ENCODE measurements at places on chromosomes 7 and 10.

DNA sequence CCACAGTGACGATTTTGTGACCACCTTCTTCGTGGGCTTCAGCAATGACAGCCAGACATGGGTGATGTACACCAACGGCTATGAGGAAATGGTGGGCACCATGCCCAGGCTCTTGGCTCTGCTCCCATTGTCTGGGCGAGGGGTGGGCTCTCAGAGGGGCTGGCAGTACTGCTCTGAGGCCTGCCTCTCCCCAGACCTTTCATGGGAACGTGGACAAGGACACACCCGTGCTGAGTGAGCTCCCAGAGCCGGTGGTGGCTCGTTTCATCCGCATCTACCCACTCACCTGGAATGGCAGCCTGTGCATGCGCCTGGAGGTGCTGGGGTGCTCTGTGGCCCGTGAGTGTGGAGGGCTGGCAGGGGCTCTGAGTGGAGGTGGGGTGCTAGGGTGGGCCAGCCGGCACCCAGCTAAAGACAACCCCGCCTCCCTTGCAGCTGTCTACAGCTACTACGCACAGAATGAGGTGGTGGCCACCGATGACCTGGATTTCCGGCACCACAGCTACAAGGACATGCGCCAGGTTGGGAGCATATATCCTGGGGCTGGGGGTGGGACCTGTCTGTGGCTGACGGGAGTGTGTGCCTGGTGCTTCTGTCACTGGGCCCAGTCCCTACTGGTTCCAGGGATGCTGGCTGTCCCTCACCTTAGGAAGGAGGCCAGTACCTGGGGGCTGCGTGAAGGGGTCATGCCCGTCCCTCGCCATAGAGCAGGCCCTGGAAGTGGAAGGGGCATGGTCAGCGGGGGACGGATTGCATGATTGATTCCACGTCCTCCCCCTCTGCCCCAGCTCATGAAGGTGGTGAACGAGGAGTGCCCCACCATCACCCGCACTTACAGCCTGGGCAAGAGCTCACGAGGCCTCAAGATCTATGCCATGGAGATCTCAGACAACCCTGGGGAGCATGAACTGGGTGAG lies 6.8 kb downstream of the AEBP1 start:
- no peak for DNase-seq

DNA sequence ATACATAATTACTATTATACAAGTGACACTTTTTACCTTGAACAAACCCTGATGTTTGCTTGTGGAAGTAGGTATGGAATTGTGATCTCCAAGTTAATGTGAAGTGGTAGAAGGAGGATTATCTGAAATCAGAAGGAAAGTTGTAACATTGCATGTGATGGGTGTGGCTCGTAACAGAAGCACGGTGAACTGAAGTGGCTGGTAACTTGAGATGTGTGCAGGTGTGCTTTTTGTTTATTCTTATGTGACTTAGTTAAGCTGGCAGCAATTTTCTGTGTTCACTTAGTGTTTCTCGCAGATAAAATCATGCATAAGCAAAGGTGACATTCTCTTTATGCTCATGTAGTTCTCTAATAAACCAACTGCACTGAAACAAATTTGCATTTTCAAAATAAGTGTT lies 82.3 kb downstream of the ZEB1 start:
- no peak for DNase-seq

DNA sequence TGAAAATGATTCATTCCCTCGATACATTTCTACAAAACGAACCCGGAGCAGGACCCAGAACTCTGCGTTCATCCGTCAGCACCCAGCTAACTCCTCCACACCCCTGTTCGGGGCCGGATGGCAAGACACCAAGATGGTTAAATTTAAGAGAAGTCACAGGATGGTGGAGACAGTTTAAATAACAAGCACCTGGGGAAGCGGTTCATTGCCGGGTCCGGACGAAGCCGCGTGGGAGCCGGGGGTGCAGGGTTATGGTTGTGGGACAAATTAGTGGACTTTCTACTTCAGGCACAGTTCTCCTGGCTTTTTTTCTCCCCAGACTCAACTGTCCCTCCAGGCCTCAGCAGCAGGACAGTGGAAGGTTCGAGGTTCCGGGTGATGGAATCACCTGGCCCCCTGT lies 45.4 kb downstream of the ASB13 start:
- DNase-seq = no peak

DNA sequence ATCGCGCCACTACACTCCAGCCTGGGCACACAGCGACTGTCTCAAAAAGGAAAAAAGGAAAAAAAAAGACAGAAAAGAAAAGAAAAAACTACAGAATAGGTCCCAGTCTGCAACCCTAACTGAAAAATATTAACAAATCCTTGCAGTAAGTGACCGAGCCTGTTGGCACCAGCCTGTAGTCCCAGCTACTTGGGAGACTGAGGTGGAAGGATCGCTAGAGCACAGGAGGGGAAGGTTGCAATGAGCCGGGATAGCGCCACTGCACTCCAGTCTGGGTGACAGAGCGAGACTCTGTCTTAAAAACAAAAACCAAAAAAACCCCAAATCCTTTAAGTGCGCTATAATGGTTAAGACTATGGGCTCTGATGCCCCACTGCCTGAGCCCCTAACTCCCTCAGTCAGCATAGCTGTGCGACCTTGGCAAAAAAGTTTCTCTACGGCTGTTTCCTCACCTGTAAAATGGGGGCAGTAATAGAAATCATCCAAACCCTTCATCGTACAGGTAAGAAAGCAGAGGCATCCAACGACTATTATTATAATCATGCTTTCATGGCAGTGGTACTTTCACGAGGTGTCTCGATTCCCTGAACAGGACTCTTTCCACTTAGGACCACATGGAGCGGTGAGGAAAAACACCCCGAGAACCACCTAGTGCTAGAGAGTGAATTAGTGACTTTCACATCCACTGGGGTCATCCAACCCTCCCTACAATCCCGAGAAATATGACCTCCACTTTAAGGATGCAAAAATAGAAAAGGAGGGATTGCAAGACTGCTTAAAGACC lies 755 bp downstream of the TOMM7 start:
- DNase-seq = peak; percentile 10

GRCh38 chr7:120586571-120586970 lies 271.4 kb downstream of the TSPAN12 start:
- no peak for DNase-seq

- DNase-seq = no peak
These were observed 186.0 kb upstream of the AKR1E2 start for GRCh38 chr10:4639960-4640359.

- no peak for DNase-seq
These were observed 203.7 kb downstream of the TRIL start for GRCh38 chr7:28754447-28754846.
